Activated naive CD4-positive, alpha-beta T cell (primary cell): ENCODE measurements at places on chromosomes 12 and 14.

DNA sequence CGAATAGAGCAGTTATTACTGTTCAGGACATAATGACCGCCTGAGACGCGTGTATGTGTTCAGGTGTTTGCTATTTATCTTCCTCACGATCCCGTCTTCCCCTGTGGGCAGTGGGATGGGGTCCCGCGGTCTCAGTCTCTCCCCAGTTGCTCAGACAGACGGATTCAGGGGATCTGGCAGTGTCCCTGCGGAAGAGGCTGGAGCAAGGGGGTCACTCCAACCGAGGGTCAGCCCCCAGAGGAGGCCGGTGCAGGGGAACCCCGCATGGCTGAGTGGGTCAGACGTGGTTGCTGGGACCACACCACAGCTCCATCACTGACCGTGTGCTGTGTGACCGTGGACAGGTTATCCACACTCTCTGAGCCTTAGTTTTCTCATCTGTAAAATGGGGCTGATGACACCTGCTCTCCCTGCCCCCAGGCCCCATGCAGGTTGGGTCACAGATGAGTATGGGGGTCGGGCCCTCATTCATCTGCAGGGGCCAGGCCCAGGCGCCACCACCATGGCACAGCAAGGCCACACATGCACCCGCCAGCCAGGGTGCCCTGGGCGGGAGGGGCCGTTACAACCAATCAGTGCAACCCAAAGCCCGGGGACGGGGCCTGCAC, 5.2 kb downstream of the MMP17 start:
- DNase-seq = no peak

GRCh38 chr12:44703182-44703910, 172.8 kb downstream of the NELL2 start:
- no peak for DNase-seq

- DNase-seq = no peak
Measured at GRCh38 chr14:50085570-50086320, 30.6 kb downstream of the VCPKMT start.

- no peak for DNase-seq
Measured at GRCh38 chr12:51763743-51764142, 84.8 kb downstream of the FIGNL2 start.

- DNase-seq = no peak
Measured at GRCh38 chr12:107207931-107208525, 114.7 kb upstream of the CRY1 start.

DNA sequence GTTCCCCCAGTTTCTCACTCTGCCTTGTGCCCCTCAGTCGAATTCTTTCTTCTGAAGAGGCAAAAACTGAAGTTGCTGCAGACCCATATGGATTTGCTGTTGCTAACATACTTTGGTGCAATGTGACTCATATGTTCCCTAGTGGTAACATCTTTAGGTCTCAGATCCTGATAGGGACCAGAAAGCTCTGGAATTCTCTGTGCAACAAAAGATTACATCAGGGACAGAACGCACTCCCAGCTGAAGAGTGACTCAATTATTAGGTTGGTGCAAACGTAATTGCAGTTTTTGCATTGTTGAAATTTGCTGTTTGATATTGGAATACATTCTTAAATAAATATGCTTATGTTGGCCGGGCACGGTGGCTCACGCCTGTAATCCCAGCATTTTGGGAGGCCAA, 8.2 kb upstream of the DHRS2 start:
- no peak for DNase-seq
